Epithelial cell of proximal tubule (primary cell): ENCODE measurements at places on chromosomes 16 and 17. TPM values are rescaled to one million over a fixed set of nuclear protein-coding genes. Genes with fewer than 3 reads are reported as not detected.

CMTR2 gene
- total RNA-seq, result 21.0 and 24.4 TPM in 2 replicates

DHRS7C gene
- not detected in 2 replicates for total RNA-seq

LRRC46 gene
- not detected in 2 replicates for total RNA-seq

CCR7 gene
- not detected in 2 replicates for total RNA-seq

MYO15A gene
- total RNA-seq, result 0.07 and 0.17 TPM in 2 replicates

ALKBH5 gene
- 81.2 and 101 TPM in 2 replicates for total RNA-seq

WIPF2 gene
- total RNA-seq, result 7.5 and 12.5 TPM in 2 replicates

ODAD4 gene
- 0.23 and 0.29 TPM in 2 replicates for total RNA-seq

SLC6A2 gene
- not detected in 2 replicates for total RNA-seq

CIBAR2 gene
- not detected in 2 replicates for total RNA-seq

TAT gene
- total RNA-seq, result not detected in 2 replicates

BIRC5 gene
- total RNA-seq, result 68.0 and 129 TPM in 2 replicates

PRKCB gene
- total RNA-seq, result not detected in 2 replicates

WSCD1 gene
- 37.4 and 55.6 TPM in 2 replicates for total RNA-seq

IL32 gene
- total RNA-seq, result 461 and 747 TPM in 2 replicates

CCDC200 gene
- total RNA-seq, result not detected in 2 replicates

WFDC1 gene
- not detected in 2 replicates for total RNA-seq

SMPD3 gene
- total RNA-seq, result 0.07 TPM in 1 of 2 replicates, not detected in the other

TEX19 gene
- 0.07 TPM in 1 of 2 replicates, not detected in the other for total RNA-seq

RNF43 gene
- total RNA-seq, result 0.22 and 1.7 TPM in 2 replicates

QRICH2 gene
- 0.69 and 2.0 TPM in 2 replicates for total RNA-seq

FOXL1 gene
- 11.6 and 14.6 TPM in 2 replicates for total RNA-seq
